AG08396 (cell line): ENCODE measurements at places on chromosomes 11 and 22.

- peak; percentile 71 for DNase-seq
These were observed 6.1 kb downstream of the CD81 start for GRCh38 chr11:2382936-2383851.

DNA sequence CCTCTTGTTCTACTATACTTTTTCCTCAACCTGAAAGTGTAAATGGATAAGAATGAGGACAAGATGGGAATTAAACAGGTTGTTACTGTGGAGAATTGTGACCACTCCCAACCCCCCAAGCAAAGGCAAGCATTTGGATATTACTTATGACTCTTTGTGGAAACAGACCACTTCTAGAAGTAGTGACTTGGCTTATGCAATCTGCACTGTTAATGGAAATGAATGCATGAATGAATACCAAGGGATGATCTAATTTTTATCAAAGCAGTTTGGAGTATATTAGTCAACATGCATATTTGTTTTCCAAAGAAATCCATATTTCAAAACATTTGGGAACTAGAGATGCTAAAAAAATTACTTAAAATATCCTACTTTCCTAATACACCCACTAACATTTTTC is 35.3 kb downstream of the AMOTL1 start:
- no peak for DNase-seq

DNA sequence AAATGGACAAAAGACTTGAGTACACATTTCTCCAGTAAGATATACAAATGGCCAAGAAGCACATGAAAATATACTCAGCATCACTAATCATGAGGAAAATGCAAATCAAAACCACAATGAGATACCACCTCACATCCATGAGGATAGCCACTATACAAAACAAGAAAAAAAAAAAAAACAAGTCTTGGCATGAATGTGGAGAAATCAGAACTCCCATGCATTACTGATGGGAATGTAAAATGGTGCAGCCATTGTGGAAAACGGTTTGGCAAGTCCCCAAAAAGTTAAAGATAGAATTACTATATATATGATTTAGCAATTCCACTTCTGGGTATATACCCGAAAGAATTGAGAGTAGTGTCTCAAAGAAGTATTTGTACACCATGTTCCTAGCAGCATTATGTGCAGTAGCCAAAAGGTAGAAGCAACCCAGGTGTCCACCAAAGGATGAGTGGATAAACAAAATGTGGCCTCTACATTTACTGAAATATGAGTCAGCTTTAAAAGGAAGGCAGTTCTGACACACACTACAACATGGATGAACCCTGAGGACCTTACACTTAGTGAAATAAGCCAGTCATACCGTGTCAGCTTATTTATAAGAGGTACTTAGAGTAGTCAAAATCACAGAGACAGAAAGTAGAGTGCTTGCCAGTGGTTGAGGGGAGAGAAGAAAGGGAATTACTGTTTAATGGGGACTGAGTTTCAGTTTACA is 146.3 kb downstream of the WNT7B start:
- no peak for DNase-seq

GRCh38 chr11:44596525-44597276 is 31.2 kb downstream of the CD82 start:
- no peak for DNase-seq

DNA sequence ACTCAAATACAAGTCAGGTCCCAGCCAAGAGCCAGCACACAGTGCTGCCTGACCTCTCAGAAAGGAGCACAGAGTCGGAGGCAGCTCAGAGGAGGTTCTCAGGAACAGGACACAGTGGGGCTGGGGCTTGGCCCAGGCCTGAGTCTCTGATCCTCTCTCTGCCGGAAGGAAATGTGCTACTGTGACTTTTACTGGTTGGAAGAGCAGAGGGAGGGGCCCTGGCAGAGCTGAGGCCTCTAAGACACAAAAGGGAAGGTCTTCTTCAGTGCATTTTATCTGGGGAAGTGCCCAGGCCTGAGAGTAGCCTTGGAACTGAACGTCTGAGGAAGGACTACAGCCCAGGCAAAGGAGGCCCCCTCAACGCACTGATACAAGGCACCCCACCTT is 16.2 kb upstream of the CASTOR1 start:
- DNase-seq: no peak

- DNase-seq: no peak
These were observed 3.8 kb downstream of the DGCR2 start for GRCh38 chr22:19118329-19118880.

DNA sequence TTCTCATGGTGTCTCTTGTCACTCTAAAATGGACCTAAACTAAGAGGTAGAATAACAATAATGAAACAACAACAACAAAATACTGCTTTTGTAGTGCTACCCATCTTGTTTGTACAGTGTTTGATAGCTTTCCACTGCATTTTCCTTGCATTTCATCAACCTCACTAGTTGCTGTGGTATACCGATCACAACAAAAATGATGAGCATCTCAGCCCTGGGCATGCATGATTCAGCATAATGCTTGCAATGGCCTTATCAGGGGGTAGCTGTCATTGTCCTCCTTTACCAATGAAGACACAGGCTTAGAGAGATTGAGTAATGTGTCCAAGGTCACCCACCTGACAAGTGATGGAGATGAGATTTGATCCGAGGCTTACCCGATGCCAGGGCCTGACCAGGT is 682.5 kb downstream of the NTM start:
- no peak for DNase-seq
